ENCODE measurements at places on chromosomes 11 and 22.

GRCh38 chr22:39574779-39575551 lies 4.4 kb downstream of the CACNA1I start:
- DNase-seq: no peak

DNA sequence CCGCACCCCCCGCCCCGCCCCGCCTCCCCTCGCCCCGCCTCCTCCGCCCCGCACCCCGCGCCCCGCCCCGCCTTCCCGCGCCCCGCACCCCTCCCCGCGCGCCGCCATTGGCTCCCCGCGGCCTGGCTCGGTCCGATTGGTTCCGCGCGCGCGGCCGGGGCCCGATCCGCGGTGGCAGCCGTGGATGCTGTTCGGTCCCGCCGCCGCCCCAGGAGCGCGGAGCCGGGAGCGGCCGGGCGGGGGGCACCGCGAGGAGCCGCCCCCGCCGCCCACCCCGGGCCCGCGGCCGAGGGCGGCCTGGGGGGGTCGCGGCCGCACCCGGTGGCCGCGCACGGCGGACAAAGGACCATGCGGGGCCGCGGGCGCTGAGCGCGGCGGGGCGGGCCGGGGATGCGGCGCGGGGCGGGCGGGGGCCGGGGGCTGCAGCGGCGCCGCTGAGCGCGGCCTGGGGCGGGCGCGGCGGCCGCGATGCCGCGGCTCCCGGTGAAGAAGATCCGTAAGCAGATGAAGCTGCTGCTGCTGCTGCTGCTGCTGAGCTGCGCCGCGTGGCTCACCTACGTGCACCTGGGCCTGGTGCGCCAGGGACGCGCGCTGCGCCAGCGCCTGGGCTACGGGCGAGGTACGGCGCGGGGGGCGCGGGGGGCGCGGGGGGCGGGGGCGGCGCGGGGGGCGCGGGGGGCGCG lies at the start of gene B4GALNT4:
Gene B4GALNT4 (plus strand): TSS at position 164 of the 683 bp plus-strand sequence. CDS start 305 bp downstream, at position 469.
- peak; percentile 28 for DNase-seq

DNA sequence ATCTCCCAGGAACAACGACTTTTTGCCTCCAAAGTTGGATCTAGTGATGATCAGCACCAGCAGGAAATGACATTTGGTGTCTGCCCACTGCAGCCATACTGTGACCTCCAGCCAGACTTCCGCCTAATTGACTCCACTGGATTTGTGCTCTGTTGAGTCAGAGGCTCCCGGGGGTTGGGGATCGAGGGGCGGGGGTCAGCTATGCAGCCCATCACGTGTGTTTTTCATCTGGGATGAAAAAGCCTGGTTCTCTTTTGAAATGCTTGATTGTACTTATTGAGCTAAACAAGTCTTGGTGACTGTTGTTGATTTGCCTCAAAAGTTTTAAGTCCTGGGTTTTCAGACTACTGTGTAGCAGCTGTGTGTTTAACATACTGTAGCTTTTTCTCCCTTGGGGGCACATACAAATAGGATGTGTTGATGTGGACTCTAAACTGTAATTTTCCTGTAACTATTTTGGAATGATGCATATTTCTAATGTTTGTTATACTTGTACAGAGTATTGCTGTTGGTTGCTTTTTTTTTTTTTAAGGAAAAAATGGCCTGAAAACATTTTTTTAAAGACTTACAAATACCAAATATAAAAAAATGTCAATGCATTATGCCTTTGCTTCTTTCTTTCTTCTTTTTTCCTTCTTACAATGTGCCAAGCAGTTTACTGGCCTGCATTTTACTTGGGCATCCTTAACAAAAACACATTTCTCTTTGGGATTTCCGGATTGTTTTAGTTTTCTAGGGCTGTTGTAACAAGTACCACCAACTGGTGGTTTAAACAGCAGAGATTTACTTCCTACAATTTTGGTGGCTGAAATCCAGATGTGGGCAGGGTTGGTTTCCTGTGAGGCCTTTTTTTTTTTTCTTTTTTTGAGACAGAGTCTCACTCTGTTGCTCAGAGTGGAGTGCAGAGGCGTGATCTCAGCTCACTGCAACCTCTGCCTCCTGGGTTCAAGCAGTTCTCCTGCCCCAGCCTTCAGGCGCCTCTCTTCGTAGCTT lies 46.1 kb upstream of the OR4B1 start:
- DNase-seq: no peak

DNA sequence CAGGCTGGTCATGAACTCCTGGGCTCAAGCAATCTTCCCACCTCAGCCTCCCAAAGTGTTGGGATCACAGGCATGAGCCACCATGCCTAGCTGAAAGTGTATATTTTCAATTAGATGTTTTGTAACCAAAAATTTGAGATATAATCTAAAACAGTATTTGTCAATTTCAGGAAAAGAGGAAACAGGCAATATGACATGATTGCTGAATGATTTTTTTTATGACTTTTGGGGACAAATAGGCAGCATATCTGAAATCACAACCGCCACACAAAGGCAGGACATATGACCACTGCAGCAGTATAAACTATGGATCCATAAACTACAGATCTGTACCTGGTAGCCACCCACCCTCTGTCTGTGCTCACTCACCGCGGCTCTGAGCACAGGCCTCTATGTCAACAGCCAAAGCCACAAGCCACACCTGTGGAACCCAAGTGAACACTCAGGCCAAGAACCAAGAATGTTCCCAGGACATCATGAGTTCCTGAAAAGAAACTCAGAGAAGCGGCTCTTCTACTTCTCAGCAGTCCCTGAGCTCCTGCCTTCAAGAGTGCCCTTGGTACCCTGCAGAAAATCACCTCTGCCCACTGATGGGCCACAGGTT lies 22.5 kb downstream of the PISD start:
- no peak for DNase-seq

- DNase-seq: no peak
Observed at GRCh38 chr11:9091044-9091922, at the start of gene SCUBE2. Gene SCUBE2 (minus strand): TSS chr11:9091599. CDS start chr11:9091528, 71 bp downstream.
